ENCODE measurements at places on chromosomes 2 and 18. TPM values are rescaled to one million over a fixed set of nuclear protein-coding genes. Genes with fewer than 3 reads are reported as not detected.

GRCh38 chr2:11947956-11948355 is 201.5 kb downstream of the LPIN1 start:
- DNase-seq = no peak
- no peak overlapping the region for H3K4me3 ChIP-seq
- peaks cover 11% of the 10 kb centered on the region for H3K4me1 ChIP-seq
- H3K36me3 ChIP-seq = no peaks in the 10 kb centered on the region
- H3K27ac ChIP-seq = no peak overlapping the region
- no peaks in the 10 kb centered on the region for H3K27me3 ChIP-seq

DNA sequence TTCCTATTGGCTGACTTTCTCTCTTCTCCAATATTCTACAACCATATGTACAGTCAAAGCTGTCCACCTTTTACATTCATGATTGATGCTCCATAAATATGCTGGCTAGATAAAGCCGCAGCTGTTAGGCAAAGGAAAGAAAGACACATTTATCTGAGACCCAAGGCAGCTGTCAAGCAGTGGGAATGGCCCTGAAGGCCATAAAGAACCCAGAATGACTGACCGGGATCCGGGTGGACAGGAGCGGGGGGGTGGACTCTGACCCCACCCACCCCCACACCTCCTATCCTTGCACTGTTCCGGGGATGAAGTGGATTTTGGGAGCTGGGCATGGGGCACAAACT is 116.4 kb downstream of the RTP5 start:
- peaks cover 14% of the 10 kb centered on the region for H3K4me1 ChIP-seq
- no peak overlapping the region for H3K27ac ChIP-seq
- H3K36me3 ChIP-seq = no peaks in the 10 kb centered on the region
- H3K27me3 ChIP-seq = no peaks in the 10 kb centered on the region
- no peak overlapping the region for H3K4me3 ChIP-seq

DNA sequence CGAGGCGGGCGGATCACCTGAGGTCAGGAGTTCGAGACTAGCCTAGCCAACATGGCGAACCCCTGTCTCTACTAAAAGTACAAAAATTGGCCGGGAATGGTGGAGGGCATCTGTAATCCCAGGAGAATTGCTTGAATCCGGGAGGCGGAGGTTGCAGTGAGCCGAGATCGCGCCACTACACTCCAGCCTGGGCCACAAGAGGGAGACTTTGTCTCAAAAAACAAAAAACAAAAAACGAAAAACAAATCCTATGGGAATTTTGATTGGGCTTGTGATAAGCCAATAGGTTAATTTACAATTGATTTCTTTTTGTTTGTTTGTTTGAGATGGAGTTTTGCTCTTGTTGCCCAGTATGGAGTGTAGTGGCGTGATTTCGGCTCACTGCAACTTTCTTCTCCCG is 24.2 kb upstream of the TOGARAM2 start:
- DNase-seq = no peak
- H3K4me3 ChIP-seq = peak overlapping the region; percentile 40
- no peak overlapping the region for H3K27ac ChIP-seq
- H3K27me3 ChIP-seq = no peaks in the 10 kb centered on the region
- no peaks in the 10 kb centered on the region for H3K4me1 ChIP-seq
- H3K36me3 ChIP-seq = no peaks in the 10 kb centered on the region

- H3K36me3 ChIP-seq = no peaks in the 10 kb centered on the region
- no peak overlapping the region for H3K27ac ChIP-seq
- peaks cover 16% of the 10 kb centered on the region for H3K4me1 ChIP-seq
- no peaks in the 10 kb centered on the region for H3K27me3 ChIP-seq
- no peak overlapping the region for H3K4me3 ChIP-seq
- DNase-seq = no peak
Observed at GRCh38 chr18:31946305-31947046, 3.5 kb upstream of the TRAPPC8 start.

DNA sequence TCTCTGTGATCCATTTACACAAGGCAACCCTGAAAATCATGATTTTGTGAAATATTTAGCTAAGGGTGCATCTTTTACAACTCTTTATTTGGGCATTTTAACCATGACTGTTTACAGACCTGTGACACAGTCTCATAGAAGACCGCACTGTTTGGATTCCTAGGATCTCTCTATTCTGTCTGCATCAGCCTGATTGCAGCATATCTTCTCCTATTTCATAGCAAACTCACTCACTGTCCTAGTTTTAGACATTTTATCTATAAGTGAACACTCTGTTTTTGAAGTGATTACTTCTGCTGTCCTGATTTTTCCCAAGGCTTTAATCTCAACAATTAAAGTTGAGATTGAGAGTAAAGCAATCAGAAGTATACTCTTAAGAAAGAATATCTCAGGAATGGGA is 56.2 kb downstream of the CAVIN2 start:
- no peak overlapping the region for H3K4me3 ChIP-seq
- no peak overlapping the region for H3K27ac ChIP-seq
- no peak for DNase-seq
- H3K36me3 ChIP-seq = no peaks in the 10 kb centered on the region

GRCh38 chr18:34153711-34154110 is 71.0 kb downstream of the NOL4 start:
- no peaks in the 10 kb centered on the region for H3K36me3 ChIP-seq
- no peak for DNase-seq
- no peak overlapping the region for H3K4me3 ChIP-seq
- H3K27ac ChIP-seq = no peak overlapping the region

DNA sequence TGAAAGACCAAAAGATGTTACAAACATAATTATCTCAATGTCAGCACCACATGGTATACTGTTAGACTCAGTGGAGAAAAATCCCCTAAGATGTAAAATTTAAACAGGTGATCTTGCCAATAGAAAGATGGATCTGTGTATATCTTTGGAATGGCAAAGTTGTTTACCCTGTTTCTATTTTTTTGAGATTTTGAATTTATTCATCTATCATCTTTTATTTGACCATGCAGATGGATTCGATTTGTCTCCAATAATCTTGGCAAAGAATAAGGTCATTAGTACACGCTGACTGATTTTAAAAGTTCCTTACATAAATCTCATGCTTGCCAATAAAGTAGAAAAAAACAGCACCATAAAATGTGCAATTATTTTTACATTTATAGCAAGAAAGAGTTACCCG is 459.3 kb downstream of the MBD2 start:
- no peaks in the 10 kb centered on the region for H3K36me3 ChIP-seq
- H3K27ac ChIP-seq = no peak overlapping the region
- no peak overlapping the region for H3K4me3 ChIP-seq
- no peaks in the 10 kb centered on the region for H3K27me3 ChIP-seq
- DNase-seq = no peak

- H3K27me3 ChIP-seq = no peaks in the 10 kb centered on the region
- peak overlapping the region; percentile 6 for H3K4me3 ChIP-seq
- H3K36me3 ChIP-seq = no peaks in the 10 kb centered on the region
- DNase-seq = peak; percentile 69
- peak overlapping the region; percentile 40 for H3K27ac ChIP-seq
- peaks cover 16% of the 10 kb centered on the region for H3K4me1 ChIP-seq
Observed at GRCh38 chr2:38380397-38381130, 3.5 kb upstream of the ATL2 start.

GRCh38 chr2:190065839-190066238 is 3.3 kb upstream of the MSTN start:
- H3K27me3 ChIP-seq = no peaks in the 10 kb centered on the region
- DNase-seq = no peak
- no peaks in the 10 kb centered on the region for H3K4me1 ChIP-seq
- H3K27ac ChIP-seq = no peak overlapping the region

GRCh38 chr2:180577567-180577966 is 402.8 kb upstream of the UBE2E3 start:
- no peak for DNase-seq
- H3K27me3 ChIP-seq = no peaks in the 10 kb centered on the region
- H3K4me1 ChIP-seq = no peaks in the 10 kb centered on the region
- no peaks in the 10 kb centered on the region for H3K36me3 ChIP-seq
- H3K27ac ChIP-seq = no peak overlapping the region
- H3K4me3 ChIP-seq = no peak overlapping the region

GRCh38 chr18:62346333-62347088 is 21.4 kb downstream of the TNFRSF11A start:
- no peak overlapping the region for H3K4me3 ChIP-seq
- H3K36me3 ChIP-seq = no peaks in the 10 kb centered on the region
- no peak overlapping the region for H3K27ac ChIP-seq
- H3K4me1 ChIP-seq = no peaks in the 10 kb centered on the region

DNA sequence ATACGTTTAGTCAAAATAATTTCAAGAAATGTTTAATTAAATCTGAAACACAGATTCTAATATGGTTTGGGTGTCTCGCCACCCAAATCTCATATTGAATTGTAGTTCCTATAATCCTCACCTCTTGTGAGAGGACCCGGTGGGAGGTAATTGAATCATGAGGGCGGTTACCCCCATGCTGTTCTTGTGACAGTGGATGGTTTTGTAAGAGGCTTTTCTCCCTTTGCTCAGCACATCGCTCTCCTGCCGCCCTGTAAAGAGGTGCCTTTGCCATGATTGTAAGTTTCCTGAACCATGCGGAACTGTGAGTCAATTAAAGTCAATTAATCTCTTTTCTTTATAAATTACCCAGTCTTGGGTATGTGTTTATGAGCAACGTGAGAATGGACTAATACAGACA is 1045.1 kb upstream of the POU3F3 start:
- no peaks in the 10 kb centered on the region for H3K36me3 ChIP-seq
- H3K4me1 ChIP-seq = no peaks in the 10 kb centered on the region
- no peak for DNase-seq

GRCh38 chr2:231648579-231649174 is 56.0 kb downstream of the TEX44 start:
- no peaks in the 10 kb centered on the region for H3K4me1 ChIP-seq
- DNase-seq = peak; percentile 22
- no peaks in the 10 kb centered on the region for H3K27me3 ChIP-seq
- no peaks in the 10 kb centered on the region for H3K36me3 ChIP-seq

- no peaks in the 10 kb centered on the region for H3K36me3 ChIP-seq
- no peak overlapping the region for H3K4me3 ChIP-seq
- DNase-seq = no peak
- H3K4me1 ChIP-seq = no peaks in the 10 kb centered on the region
Observed at GRCh38 chr18:59971871-59972428, 72.2 kb downstream of the PMAIP1 start.

Gene METTL8
- 11.8 TPM for total RNA-seq
